Testis (tissue), 5 donors: ENCODE measurements at places on chromosomes 12 and 14. TPM values are rescaled to one million over a fixed set of nuclear protein-coding genes. Genes with fewer than 3 reads are reported as not detected.

SDR39U1 gene
- 86.1 TPM for total RNA-seq

WIF1 gene
- 0.87 TPM for total RNA-seq

KCNH5 gene
- total RNA-seq = 0.93 TPM

GARIN6 gene
- total RNA-seq = 7.8 TPM

SDR9C7 gene
- total RNA-seq = 0.43 TPM

FOXG1 gene
- total RNA-seq = 4.5 TPM

HOXC6 gene
- 4.0 TPM for total RNA-seq

LRP1-AS gene
- total RNA-seq = not detected

INSM2 gene
- 2.4 TPM for total RNA-seq

BBOF1 gene
- 25.1 TPM for total RNA-seq
